ENCODE measurements at places on chromosomes 3 and 15.
A peak's percentile ranks its signal among the peaks of the same experiment; 100 is the strongest.

GRCh38 chr15:63252292-63252691 lies 25.1 kb upstream of the APH1B start:
- no peak overlapping the region for H3K27ac ChIP-seq
- no peak overlapping the region for H3K4me3 ChIP-seq
- peaks cover 42% of the 10 kb centered on the region for H3K4me1 ChIP-seq
- DNase-seq: no peak
- no peaks in the 10 kb centered on the region for H3K27me3 ChIP-seq
- no peaks in the 10 kb centered on the region for H3K36me3 ChIP-seq

DNA sequence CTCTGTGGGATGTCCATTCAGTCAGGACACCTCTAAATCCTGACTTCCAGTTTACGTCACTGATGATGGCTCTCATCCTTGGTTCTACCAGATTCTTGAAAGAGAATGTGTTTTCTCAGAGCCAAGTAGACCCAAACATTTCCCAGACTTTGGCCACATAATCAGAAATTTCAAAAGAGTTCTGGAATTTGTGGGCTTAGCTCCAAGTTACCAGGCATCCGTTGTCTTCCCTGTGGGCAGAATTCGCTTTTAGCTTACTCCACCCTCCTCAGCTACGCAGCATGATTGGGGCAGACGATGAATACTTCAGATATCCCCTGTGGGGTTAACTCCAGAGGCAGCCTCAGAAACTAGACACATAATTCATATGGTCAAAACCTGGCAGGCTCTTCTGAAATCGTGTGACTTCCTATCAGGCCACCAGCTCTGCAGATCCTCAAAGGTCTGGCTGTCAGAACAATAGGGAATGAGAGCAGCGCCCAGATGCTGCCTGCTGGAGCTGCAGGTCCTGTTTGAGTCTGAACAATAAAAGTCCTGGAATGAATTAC lies 30.6 kb downstream of the CRTC3 start:
- no peak overlapping the region for H3K4me3 ChIP-seq
- H3K36me3 ChIP-seq: no peaks in the 10 kb centered on the region
- no peak overlapping the region for H3K27ac ChIP-seq
- H3K27me3 ChIP-seq: no peaks in the 10 kb centered on the region

DNA sequence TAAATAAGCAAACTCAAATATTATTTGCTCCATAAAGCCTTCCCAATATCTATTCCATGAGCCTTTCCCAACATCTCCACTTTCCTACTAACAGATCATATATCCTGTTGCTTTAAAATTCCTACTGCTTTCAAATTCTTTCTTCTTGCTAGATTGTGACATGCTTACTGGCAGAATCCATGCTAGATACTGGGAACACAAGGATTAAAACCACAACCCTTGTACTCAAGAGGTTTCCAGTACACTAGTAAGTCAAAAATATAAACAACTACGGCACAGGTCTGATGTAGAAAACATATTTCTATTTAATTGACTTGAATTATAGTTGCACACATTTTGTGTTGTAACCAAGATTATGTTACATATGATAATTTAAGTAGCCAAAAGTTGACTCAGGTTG lies 275.0 kb downstream of the ZBTB20 start:
- no peaks in the 10 kb centered on the region for H3K27me3 ChIP-seq
- no peak for DNase-seq
- H3K4me1 ChIP-seq: no peaks in the 10 kb centered on the region

- no peaks in the 10 kb centered on the region for H3K27me3 ChIP-seq
- H3K27ac ChIP-seq: no peak overlapping the region
- no peaks in the 10 kb centered on the region for H3K36me3 ChIP-seq
- no peaks in the 10 kb centered on the region for H3K4me1 ChIP-seq
Measured at GRCh38 chr15:69039516-69040225, 25.2 kb downstream of the NOX5 start.

DNA sequence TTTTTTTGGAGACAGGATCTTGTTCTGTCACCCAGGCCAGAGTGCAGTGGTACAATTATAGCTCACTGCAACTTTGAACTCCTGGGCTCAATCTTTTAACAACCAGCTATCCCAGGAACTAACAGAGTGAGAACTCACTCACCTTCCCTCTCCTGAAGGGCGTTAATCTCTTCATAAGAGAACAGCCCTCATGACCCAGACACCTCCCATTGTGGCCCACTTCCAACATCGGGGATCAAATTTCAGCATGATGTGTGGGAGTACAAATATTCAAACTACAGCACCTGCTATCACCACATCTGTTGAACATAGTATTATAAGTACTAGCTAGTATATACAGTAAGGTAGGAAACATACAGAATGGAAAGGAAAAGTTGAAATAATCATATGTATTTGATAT lies 132.5 kb downstream of the DOCK3 start:
- H3K27ac ChIP-seq: no peak overlapping the region
- no peaks in the 10 kb centered on the region for H3K36me3 ChIP-seq
- H3K4me1 ChIP-seq: no peaks in the 10 kb centered on the region
- peak; percentile 2 for DNase-seq
- no peaks in the 10 kb centered on the region for H3K27me3 ChIP-seq

- no peak overlapping the region for H3K4me3 ChIP-seq
- no peaks in the 10 kb centered on the region for H3K27me3 ChIP-seq
- no peak overlapping the region for H3K27ac ChIP-seq
- no peak for DNase-seq
Measured at GRCh38 chr15:80576519-80577090, 118.5 kb upstream of the ABHD17C start.

GRCh38 chr15:59176653-59177316 lies 29.9 kb upstream of the LDHAL6B start:
- H3K36me3 ChIP-seq: no peaks in the 10 kb centered on the region
- H3K27ac ChIP-seq: no peak overlapping the region
- DNase-seq: no peak

DNA sequence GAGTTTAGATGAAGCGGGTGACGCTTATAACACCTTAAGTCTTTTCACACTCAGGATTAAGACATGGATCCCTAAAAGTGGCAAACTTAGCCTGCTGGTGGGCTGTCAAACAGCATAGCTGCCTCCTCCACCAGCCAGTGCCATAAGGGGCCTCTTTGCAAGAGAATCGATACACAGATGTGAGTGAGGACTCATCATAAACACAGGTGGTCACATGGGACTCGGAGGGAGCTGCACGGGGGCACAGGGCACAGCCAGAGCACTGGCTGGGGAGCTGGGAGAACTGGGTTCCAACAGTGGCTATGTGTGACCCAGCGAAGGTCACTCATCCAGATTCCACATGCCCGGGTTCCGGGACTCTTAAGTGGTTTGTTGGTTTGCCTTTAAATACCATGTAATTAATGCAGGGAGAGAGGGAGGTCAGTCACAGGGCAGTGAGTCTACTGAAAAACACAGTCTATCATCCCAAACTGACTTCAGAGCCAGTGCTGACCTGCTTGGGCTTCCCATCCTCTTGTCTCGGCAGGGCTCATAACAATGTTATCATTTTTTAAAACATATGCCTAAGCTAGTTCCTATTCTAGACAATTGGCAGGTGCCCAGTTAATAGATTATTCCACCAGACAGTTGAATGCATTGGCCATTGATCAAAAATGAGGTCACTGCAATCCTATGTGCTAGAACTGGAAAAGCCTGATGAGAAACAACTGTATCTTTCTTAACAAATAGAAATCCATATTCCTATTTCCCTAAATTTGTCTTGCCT lies 51.8 kb downstream of the SLC12A8 start:
- H3K4me1 ChIP-seq: peaks cover 2% of the 10 kb centered on the region
- no peak for DNase-seq
- no peak overlapping the region for H3K27ac ChIP-seq
- no peaks in the 10 kb centered on the region for H3K27me3 ChIP-seq

DNA sequence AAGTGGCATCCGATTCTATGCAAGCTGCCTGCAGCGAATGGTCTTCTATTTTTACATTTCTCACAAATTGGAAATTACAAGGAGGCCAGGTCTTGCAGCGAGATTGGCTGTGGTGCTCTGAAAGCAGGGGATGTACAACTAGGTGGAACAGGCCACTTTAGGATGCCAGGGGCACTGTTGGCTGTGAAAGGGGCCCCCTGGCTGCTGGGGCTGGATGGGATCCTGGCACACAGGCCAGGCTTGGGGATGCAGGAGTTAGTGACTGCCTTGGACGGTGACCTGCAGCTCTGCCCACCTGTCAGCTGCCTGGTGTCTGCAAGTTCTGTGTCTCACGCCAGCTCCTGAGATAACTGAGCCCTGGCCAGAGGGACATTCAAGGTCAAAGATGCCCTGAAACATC lies 4.6 kb downstream of the SLC6A1 start:
- no peaks in the 10 kb centered on the region for H3K4me1 ChIP-seq
- no peak overlapping the region for H3K4me3 ChIP-seq
- H3K36me3 ChIP-seq: no peaks in the 10 kb centered on the region
- no peak for DNase-seq
- H3K27ac ChIP-seq: no peak overlapping the region

- H3K36me3 ChIP-seq: no peaks in the 10 kb centered on the region
- DNase-seq: no peak
- no peak overlapping the region for H3K27ac ChIP-seq
- no peaks in the 10 kb centered on the region for H3K27me3 ChIP-seq
- H3K4me3 ChIP-seq: no peak overlapping the region
- H3K4me1 ChIP-seq: no peaks in the 10 kb centered on the region
Measured at GRCh38 chr15:58288592-58288991, 143.2 kb upstream of the LIPC start.

DNA sequence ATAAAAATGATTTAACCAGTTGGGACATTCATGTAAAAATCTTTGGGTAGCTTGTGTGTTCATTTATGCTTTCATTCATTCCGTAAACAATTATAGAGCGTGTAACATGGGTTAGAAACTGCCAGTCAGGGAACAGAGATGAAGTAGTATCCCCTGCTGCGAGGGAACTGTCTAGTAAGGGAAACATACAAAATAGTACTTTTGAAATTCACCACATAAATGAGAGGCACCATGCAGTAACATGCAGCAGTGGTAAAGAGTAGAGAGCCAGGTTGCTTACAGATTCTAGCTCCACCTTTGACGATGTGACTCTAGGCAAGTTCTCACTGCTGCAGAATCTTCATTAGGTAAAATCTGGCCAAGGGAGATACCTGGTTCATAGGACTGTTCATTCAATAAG lies 938 bp downstream of the DZIP3 start:
- peak overlapping the region; percentile 91 for H3K27ac ChIP-seq
- H3K36me3 ChIP-seq: no peaks in the 10 kb centered on the region
- H3K4me3 ChIP-seq: peak overlapping the region; percentile 87
- peaks cover 26% of the 10 kb centered on the region for H3K4me1 ChIP-seq
- peak; percentile 47 for DNase-seq

DNA sequence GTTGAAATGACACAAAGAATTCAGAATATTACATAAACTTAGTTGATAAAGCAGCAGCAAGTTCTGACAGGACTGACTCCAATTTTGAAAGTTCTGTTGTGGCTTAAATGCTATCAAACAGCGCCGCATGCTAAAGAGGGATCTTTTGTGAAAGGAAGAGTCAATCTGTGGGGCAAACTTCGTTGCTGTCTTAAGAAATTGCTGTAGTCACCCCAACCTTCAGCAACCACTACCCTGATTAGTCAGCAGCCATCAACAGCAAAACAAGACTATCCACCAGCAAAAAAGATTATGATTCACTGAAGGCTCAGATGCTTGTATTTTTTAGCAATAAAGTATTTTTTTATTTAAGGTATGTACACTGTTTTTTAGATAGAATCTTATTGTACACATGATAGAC lies 14.2 kb downstream of the CRBN start:
- no peak overlapping the region for H3K4me3 ChIP-seq
- no peaks in the 10 kb centered on the region for H3K27me3 ChIP-seq
- H3K36me3 ChIP-seq: peaks cover 48% of the 10 kb centered on the region

GRCh38 chr3:179896507-179896906 lies 140.2 kb downstream of the PEX5L start:
- no peak overlapping the region for H3K4me3 ChIP-seq
- no peak for DNase-seq

DNA sequence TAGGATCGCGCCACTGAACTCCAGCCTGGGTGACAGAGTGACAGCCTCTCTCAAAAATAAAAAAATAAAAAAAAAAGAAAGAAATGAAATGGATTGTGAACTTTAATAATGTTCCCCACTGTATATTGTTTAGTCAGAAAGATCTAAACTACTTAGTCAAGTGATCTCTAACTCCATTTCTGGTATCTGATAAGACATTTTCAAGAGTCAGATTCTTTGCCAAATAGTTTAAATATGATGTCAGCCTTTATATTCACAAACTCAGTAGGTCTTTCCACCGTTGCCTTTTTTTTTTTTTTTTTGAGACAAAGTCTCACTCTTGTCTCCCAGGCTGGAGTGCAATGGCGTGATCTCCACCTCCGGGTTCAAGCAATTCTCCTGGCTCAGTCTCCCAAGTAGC lies 29.0 kb upstream of the OSBPL11 start:
- no peak overlapping the region for H3K27ac ChIP-seq
- H3K4me1 ChIP-seq: no peaks in the 10 kb centered on the region
- H3K36me3 ChIP-seq: no peaks in the 10 kb centered on the region
- no peak overlapping the region for H3K4me3 ChIP-seq
- DNase-seq: no peak
- no peaks in the 10 kb centered on the region for H3K27me3 ChIP-seq

DNA sequence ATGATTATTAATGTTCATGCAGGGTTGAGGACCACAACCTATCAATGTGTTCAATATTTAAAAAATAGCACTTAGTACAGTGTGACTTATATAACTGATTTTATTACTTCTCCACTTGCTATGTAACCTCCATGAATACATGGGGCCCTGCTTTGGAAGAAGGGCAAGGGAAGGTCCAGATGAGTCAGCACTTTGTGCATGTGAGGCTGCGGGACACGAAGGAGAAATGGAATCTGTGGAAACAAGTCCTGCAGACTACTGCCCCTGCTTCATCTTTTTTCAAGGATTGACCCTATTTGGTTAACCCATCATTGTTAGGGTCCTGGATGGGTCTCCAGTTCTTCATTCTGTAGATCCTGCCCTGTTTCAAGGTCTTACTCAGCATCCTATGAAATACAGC lies 1.6 kb downstream of the NXPE3 start:
- H3K4me1 ChIP-seq: peaks cover 33% of the 10 kb centered on the region
- H3K27me3 ChIP-seq: no peaks in the 10 kb centered on the region
- H3K27ac ChIP-seq: peak overlapping the region; percentile 78

DNA sequence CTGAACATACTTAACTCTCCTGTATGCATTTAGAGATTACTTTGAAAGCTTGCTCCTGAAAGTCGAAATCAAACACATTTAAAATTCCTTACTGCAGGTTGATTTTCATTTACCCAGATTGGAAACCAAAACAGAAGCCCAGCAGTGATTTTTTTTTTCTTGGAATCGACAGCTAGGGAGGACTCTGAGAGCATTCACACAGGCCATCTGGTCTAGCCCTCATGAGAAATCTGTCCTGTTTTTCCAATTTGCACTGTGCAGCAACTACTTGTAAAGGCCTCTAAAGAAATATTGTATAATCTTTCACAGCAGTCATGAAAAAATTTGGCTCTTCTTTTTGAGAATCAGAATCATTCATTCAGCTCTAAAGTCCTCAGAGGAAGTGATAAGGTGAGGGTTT lies 179.2 kb downstream of the KCNAB1 start:
- DNase-seq: no peak
- no peaks in the 10 kb centered on the region for H3K36me3 ChIP-seq
- H3K27me3 ChIP-seq: no peaks in the 10 kb centered on the region
- H3K27ac ChIP-seq: no peak overlapping the region

DNA sequence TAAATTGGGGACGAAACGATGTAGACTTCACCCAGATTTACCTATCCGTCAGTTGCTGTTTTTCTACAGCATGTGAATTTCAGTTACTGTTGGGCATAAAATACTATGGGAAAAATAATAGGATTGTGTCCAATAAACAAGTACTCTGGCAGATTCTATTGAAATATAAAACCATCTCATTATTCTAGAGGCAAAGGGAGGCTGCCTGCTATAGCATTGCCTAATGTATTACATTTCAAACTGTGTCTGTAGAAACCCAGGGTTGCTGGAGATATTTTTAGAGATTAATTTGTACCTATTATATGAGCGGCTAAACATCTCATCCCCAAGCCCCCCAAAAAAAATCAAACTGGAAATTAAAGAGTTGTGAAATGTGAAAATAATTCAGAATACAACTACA lies 159.6 kb upstream of the IL12A start:
- no peaks in the 10 kb centered on the region for H3K36me3 ChIP-seq
- no peak overlapping the region for H3K4me3 ChIP-seq
- DNase-seq: peak; percentile 18

Data from A673 (cell line).